ENCODE measurements at places on chromosomes 3 and 15. TPM values are rescaled to one million over a fixed set of nuclear protein-coding genes. Genes with fewer than 3 reads are reported as not detected.
A peak's percentile ranks its signal among the peaks of the same experiment; 100 is the strongest.

Gene TMEM266
- not detected for total RNA-seq

Gene SPSB4
- total RNA-seq = not detected

Gene LRTM1
- total RNA-seq = not detected

Gene METTL6
- 17.3 TPM for total RNA-seq

Gene KNSTRN
- total RNA-seq = 59.8 TPM

Gene TIPIN
- total RNA-seq = 43.2 TPM

Gene CHRM5
- total RNA-seq = not detected

Gene GTF2A2
- 165 TPM for total RNA-seq

Gene SATB1
- total RNA-seq = 546 TPM

Gene CADPS
- total RNA-seq = not detected

- peak; percentile 90 for DNase-seq
- peaks cover 33% of the 10 kb centered on the region for H3K36me3 ChIP-seq
- peak within 1 kb of the TSS; percentile 99 for H3K4me3 ChIP-seq
- H3K27ac ChIP-seq = peak within 1 kb of the TSS; percentile 97
- peaks cover 70% of the 10 kb centered on the region for H3K4me1 ChIP-seq
These were observed at the start of gene TWF2 for GRCh38 chr3:52238761-52239701. Gene TWF2 (minus strand): TSS chr3:52239158. CDS start chr3:52239016, 142 bp downstream.

GRCh38 chr3:4976109-4976508 is 3.1 kb upstream of the BHLHE40 start:
- peak overlapping the region; percentile 99 for H3K27ac ChIP-seq
- H3K4me3 ChIP-seq = no peak overlapping the region
- H3K4me1 ChIP-seq = peaks cover 33% of the 10 kb centered on the region
- peaks cover 16% of the 10 kb centered on the region for H3K36me3 ChIP-seq

DNA sequence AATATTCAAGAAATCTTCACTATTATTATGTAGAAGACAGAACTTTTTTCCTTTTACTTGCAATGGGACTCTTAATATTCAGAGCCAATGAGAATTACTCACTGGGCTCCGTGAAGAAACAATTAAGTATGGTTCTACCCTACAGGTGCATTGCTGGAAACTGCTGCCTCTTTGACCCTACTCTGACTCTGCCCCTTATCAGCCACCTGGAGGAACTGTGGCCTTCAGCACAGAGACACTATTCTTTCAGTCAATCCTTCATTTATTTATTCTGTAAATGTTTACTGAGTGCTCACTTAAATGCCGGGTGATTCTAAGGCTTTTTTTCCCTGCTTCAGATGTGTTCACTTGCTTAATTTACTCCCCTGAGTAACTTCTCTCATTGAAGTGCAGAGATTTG is 163.2 kb downstream of the SYNPR start:
- H3K4me3 ChIP-seq = no peak overlapping the region
- H3K36me3 ChIP-seq = no peaks in the 10 kb centered on the region
- no peaks in the 10 kb centered on the region for H3K4me1 ChIP-seq
- no peak for DNase-seq
- no peak overlapping the region for H3K27ac ChIP-seq

- H3K4me3 ChIP-seq = no peak overlapping the region
- H3K4me1 ChIP-seq = peaks cover 4% of the 10 kb centered on the region
- no peak overlapping the region for H3K27ac ChIP-seq
- H3K36me3 ChIP-seq = no peaks in the 10 kb centered on the region
These were observed 236.5 kb downstream of the KCNMB2 start for GRCh38 chr3:178772746-178773145.

GRCh38 chr3:13120289-13120927 is 47.2 kb upstream of the IQSEC1 start:
- no peaks in the 10 kb centered on the region for H3K27me3 ChIP-seq
- no peak for DNase-seq
- H3K4me3 ChIP-seq = no peak overlapping the region
- no peaks in the 10 kb centered on the region for H3K4me1 ChIP-seq

GRCh38 chr3:174821477-174821876 is 37.7 kb upstream of the NAALADL2 start:
- no peaks in the 10 kb centered on the region for H3K4me1 ChIP-seq
- no peaks in the 10 kb centered on the region for H3K36me3 ChIP-seq
- H3K4me3 ChIP-seq = no peak overlapping the region

DNA sequence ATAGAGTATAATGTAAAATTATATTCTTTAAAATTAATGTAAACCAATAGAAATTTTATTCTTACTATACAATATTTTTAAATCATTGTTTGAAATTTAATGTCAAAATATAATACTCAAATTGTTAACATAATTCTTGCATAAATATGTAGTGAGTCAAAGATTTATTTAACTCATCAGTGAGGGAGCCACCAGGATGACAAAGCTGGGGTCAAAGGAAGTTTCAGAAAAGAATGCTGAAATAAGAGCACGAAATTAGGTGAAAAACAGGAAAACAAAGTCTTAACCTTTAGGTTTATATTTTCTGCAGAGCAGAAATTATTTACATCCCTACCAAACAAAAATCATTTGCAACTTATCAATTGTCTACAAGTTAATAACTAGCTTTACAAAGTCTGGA is 74.1 kb downstream of the DIPK2A start:
- H3K27ac ChIP-seq = no peak overlapping the region
- H3K36me3 ChIP-seq = no peaks in the 10 kb centered on the region
- DNase-seq = no peak
- H3K4me3 ChIP-seq = no peak overlapping the region

DNA sequence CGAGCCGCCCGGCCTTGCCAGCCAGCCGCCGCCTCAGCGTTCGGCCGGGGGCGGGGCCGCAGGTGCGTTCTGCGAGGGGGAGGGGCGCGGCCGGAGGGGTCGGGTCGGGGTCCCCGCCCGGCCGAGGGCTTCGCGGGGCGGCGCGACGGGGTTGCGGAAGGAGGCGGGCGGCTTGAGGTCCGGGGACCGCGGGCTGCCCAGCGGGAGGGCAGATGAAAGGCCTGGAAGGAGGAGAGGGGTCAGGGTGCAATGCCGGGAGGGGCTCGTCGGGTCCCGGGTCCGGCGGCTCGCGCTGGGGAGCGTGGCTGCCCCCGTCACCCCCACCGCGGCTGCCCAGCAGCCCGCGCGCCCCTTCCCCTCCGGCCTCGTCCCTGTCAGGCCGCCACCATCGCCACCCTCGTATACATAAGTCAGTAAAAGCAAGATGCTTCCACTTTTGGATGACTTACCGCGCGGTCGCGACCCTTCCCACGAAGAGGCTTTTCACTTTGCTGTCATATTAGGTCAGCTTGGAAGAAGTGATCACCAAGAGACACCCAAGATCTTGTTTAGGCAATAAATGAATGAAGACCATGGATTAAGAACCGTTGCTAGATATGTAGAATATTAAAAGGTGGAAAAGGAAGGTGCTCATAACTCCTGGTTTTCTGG is 620 bp upstream of the ANP32A start:
- H3K27ac ChIP-seq = peak overlapping the region; percentile 99
- H3K27me3 ChIP-seq = no peaks in the 10 kb centered on the region
- H3K36me3 ChIP-seq = peaks cover 18% of the 10 kb centered on the region
- H3K4me3 ChIP-seq = peak overlapping the region; percentile 99

DNA sequence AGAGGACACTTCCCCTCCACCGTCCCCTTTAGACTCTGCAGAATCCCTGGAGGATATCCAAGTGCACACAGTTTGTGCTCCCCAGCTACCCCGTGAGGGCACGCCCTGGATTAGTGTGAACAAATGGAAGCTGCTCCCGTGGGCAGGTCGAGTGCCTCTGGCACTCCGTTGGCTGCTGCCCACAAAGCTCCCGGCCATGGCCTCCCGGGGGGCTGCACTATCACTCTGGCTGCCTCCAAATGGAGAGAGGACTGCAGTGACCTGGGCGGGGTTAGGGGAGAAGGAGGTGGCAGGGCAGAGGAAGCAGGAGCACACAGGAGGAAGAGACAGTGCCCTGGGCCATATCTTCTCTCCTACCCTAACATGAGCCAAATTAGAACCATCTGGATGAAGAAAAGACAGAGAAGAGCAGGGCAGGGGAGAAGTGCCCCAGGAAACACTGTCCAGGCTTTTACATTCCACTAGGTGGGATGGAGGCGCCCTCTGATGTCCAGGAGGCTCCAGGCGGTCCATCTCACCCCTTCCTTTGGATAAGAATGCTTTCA is 29.4 kb upstream of the ACAD9 start:
- H3K27ac ChIP-seq = no peak overlapping the region
- H3K27me3 ChIP-seq = no peaks in the 10 kb centered on the region
- no peak for DNase-seq
- H3K4me1 ChIP-seq = peaks cover 18% of the 10 kb centered on the region
- H3K4me3 ChIP-seq = no peak overlapping the region

DNA sequence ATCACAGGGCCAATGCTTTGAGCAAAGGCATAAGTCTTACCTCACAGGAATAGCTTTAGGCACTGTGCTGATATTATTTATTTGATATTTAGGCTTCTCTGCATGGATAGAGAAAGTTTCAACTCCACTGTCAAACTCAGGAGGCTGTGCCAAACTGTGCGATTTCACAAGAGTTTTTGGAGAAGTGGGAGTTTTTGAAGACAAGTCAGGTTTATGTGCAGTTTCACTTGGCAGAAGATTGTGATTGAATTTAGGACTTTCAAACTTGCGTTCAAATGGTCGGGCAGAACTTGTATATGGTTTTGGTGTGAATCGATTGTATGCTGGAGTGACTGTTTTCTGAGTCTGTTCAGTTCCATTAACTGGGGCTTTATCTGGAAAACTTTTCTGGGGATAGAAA is 113.7 kb downstream of the TJP1 start:
- H3K4me3 ChIP-seq = no peak overlapping the region
- no peak overlapping the region for H3K27ac ChIP-seq
- H3K36me3 ChIP-seq = no peaks in the 10 kb centered on the region
- no peak for DNase-seq
- no peaks in the 10 kb centered on the region for H3K4me1 ChIP-seq
- peaks cover 2% of the 10 kb centered on the region for H3K27me3 ChIP-seq

DNA sequence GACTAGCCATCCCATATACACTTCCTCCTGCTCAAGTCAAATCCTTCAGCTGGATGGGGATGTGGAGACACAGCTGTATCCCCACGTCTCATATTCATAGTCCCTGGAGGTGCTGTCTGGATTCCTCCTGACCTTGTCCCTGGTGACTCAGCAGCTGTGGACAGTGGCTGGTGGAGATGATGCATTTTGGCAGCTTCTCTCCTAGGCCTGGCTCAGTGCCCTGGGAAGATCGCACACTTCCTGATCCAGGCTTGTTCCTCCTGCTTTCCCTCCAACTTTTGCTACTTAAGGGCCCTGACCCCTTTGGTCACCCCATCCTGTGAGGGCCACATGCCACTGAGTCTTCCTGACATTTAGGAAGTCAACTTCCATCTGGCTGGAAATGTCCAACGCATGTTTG is 44.4 kb downstream of the ADAMTSL3 start:
- H3K4me1 ChIP-seq = no peaks in the 10 kb centered on the region
- no peak for DNase-seq
- no peaks in the 10 kb centered on the region for H3K36me3 ChIP-seq
- no peak overlapping the region for H3K27ac ChIP-seq

DNA sequence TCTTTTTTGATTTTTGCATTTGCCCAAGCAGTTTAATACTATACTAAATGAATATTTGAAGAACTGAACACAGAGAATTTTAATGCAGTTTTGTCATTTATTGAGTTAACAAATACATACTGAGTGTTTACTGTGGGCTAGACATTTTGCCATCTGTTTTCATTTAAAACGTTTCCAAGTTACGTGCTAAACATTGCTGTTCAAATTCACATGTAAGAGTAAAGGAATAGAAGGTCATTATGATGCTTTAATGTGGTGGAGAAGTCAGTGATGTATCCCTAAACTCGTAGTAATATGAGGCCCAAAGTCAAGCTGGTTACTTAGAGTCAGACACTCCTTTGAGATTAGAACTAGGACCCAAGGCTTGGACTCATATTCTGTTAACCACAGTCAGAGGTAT is 49.4 kb downstream of the CRYBG3 start:
- DNase-seq = no peak
- H3K36me3 ChIP-seq = peaks cover 4% of the 10 kb centered on the region
- peaks cover 27% of the 10 kb centered on the region for H3K4me1 ChIP-seq

- no peaks in the 10 kb centered on the region for H3K4me1 ChIP-seq
- H3K27me3 ChIP-seq = peaks cover 28% of the 10 kb centered on the region
- H3K27ac ChIP-seq = no peak overlapping the region
- no peak overlapping the region for H3K4me3 ChIP-seq
- DNase-seq = no peak
These were observed 26.5 kb downstream of the DUOX2 start for GRCh38 chr15:45087513-45087912.

GRCh38 chr3:88142094-88142624 is 7.6 kb upstream of the C3orf38 start:
- peaks cover 18% of the 10 kb centered on the region for H3K36me3 ChIP-seq
- no peak overlapping the region for H3K4me3 ChIP-seq
- no peak overlapping the region for H3K27ac ChIP-seq
- no peak for DNase-seq

DNA sequence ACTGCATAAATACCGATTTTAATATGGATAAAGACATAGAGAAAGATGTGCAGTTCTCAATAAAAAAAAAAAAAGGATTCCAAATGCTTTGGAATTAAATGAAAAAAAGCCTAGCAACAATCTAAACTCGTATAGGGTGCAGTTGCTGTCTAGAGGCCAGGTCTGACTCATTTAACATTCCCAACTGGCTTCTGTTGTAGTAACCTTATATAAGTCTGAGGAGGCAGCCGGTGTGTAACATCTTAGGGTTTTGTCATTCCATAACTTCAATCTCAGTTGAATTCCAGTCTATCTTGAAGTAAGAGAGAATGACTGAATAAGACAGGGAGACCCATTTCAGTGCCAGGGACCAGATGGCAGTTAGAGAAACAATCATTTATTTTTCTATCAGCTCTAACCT is 6.5 kb downstream of the PDCD10 start:
- H3K36me3 ChIP-seq = peaks cover 10% of the 10 kb centered on the region
- H3K27me3 ChIP-seq = no peaks in the 10 kb centered on the region
- no peak overlapping the region for H3K4me3 ChIP-seq
- DNase-seq = no peak
- no peak overlapping the region for H3K27ac ChIP-seq
- peaks cover 59% of the 10 kb centered on the region for H3K4me1 ChIP-seq

DNA sequence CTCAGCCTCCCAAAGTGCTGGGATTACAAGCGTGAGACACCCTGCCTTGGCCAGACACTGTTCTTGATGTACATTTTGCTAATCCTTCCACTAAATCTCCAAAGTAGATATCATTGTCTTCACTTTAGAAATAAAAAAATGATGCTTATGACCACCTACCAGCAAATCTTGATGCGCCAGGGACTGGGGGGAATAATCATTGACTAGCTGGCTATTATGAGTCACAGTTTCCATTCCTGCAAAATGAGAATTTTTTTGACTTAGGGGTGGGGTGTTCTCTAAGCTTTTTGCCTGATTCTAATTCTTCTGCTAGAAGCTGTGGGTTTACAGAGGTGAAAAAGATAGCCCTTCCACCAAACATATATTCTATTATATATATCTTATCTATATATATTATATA is 17.1 kb upstream of the RFC4 start:
- no peak overlapping the region for H3K27ac ChIP-seq
- H3K27me3 ChIP-seq = peaks cover 13% of the 10 kb centered on the region
- no peak for DNase-seq
- H3K4me1 ChIP-seq = peaks cover 27% of the 10 kb centered on the region
- H3K36me3 ChIP-seq = no peaks in the 10 kb centered on the region

DNA sequence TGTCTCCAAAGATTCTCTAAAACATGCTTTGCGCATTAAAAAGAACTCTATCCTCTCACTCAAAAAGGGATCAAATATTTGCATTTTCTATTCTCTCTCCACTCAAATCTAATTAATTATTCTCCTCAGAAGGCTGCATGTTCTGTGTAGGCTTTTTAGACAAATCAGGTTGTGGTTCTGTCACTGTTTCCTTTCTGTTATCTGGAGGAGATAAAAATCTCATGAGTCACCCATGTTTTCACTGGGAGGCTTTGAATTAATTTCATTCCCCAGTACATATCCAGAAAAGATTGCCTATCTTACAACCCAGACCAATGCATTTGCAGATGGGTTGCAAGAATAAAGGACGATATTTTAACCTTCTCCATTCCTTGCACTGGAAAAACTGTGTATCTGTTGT is 446.5 kb downstream of the GRM7 start:
- no peak for DNase-seq
- H3K27me3 ChIP-seq = no peaks in the 10 kb centered on the region
- H3K4me3 ChIP-seq = no peak overlapping the region
- H3K27ac ChIP-seq = no peak overlapping the region
- H3K4me1 ChIP-seq = no peaks in the 10 kb centered on the region

Measured in activated CD4-positive, alpha-beta memory T cell treated with anti-CD3 and anti-CD28 coated beads for 36 hours (primary cell).